ENCODE measurements at places on chromosomes 2 and 18.

GRCh38 chr2:240713928-240714746 lies 22.5 kb downstream of the AQP12A start:
- DNase-seq, result no peak

DNA sequence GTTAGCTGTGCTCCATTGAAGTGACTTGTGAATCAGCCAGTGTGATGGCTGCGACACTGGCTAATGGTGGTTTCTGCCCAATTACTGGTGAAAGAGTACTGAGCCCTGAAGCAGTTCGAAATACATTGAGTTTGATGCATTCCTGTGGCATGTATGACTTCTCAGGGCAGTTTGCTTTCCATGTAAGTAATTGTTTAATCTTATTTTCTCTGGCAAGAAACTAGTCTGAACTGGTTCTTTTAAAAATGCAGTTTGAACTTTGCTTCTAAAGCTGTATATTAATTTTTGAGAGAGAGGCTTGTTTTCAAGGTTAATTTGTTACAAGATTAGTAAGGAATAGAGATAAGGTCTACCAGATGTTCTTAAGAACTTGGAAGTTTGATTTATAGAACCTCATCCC lies 46.7 kb downstream of the GLS start:
- no peak for DNase-seq

- no peak for DNase-seq
Observed at GRCh38 chr2:7860693-7861092, 821.2 kb upstream of the ID2 start.

DNA sequence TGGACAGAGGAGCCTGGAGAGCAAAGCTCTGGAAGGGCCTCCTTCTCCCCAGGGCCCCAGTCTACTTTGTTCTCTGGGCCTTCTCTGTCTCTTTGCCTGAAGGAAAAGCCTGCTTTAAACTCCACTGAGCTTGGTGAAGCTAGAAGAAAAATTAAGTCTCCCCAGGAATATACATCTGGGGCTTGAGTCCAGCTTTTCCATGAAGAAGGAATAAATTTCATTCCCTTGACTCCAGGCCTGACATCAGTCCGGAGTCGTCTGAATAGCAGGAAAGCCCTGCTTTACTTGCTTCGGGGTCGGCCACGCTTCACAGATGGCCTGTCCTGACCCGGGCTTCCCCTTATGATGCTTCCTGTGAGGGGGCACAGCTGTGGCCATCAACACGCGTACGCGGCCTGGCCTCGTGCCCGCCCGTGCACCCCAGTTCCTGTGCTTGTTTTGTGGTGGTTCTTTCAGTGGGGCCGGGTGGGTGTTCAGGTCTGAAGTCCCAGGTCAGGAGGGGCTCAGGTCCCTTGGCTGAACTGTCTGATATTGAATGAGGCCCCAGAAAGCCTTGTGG lies 73.6 kb downstream of the ACOXL start:
- no peak for DNase-seq

- no peak for DNase-seq
Observed at GRCh38 chr2:190023860-190024259, 38.7 kb downstream of the MSTN start.

DNA sequence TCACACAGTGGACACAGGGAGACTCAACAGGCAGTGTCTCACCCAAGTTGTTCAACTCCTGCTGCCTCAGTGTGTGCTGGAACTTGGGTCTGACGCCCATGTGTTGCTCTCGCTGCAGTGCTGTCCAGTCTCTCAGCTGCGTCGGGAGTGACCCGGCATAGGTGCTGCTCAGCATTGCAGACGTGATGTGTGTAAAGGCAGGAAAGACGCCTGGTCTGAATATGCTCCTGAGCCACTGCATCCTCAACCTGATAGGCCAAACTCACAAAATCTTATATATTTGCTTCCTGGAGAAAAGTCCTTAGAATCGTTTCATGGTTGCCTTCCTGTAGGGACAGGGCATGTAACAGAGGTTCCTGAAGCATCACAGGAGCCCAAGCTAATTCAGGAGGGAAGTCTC lies 152.9 kb downstream of the INSIG2 start:
- no peak for DNase-seq

DNA sequence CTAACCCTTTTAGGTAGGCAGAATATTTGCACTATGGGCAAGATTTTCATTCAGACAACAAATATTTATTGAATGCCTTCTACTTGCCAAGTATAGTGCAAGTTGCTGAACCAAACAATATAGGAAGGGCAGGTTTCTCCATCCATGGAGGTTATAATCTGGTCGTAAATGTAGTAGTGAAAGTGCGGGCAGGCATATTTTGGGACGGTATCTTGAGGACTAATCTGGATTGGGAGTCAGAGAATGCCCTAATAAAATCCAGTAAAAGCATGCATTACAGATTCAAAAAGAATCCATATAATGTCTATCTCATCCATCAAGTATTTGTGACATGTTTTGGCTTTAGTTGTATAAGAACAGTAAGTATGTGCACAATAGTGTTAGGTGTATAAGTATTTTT lies 1.7 kb upstream of the NDUFV2 start:
- DNase-seq, result no peak

DNA sequence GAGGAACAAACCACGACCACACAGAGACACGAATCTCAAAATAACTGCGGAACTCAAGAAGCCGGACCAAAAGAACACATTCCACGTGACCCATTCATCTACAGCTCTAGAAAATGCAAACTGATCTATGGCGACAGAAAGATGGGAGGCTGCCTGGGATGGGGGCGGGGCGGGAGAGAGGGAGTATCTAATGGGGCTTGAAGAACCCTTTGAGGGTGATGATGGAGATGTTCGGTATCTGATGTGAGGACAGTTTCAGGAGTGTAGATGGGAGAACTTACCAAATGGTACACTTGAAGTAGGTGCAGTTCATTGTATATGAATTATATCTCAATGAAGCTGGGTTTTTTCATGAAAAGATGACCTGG lies 34.6 kb upstream of the KLF11 start:
- DNase-seq, result no peak

DNA sequence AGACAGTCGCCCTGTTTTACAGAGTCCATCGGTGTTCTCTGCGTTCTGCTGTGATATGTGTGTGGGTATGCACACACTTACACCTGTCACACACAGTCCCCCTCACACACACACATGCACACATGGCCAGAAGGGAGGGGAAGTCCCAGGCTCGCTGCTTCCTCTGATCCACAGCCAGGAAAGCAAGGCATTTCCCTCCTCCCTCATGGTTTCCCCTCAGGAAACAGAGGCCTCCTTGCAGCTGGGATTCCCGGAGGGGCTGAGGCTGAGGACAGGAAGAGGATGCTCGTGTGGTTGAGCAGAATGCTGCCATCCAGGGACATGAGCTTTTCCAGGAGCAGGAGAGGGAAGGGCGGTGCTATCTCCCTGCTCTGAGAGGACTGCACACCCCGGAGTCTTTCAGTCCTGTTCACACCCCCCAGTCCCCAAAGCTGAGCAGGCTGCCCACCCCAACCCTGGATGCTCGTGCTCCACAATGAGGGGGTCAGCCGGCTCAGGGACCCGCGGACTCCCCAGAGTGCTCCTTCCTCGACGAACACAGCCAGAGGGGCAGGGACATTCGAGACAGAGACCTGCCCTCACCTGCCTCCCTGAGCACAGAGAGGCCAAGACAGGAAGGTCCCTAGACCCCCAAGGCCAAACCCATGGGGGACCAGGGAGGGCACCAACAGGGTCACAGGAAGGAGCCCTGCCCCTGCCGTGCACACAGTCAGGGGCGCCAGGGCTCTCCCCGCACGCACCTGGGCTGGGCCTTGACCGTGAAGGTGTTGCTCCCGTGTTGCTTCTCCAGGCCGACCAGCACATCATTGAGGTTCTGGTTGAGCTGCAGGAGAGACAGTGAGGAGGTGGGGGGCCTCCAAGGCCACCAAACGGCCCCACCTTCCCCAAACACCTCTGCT lies 45.3 kb downstream of the BIN1 start:
- DNase-seq, result no peak

GRCh38 chr2:116413659-116414058 lies 1400.8 kb upstream of the DDX18 start:
- no peak for DNase-seq

DNA sequence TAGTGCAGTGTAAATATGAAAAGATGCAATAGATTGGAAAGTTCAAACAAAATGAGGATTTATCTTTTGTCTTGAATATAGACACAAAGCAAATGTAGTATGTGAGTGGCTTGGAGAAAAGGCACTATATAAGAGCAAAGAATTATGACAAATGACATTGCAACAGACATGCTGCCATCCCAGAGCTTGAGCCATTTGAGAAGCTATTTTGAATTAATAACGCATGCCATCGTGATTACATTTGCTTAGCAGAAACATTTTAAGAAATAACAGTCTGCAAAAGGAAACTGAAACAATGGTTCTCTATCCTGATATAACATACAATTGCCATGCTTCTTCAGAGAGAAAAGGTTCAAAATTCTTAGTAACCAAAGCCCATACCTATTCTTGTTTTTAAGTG lies 677.1 kb downstream of the ZEB2 start:
- DNase-seq, result no peak

DNA sequence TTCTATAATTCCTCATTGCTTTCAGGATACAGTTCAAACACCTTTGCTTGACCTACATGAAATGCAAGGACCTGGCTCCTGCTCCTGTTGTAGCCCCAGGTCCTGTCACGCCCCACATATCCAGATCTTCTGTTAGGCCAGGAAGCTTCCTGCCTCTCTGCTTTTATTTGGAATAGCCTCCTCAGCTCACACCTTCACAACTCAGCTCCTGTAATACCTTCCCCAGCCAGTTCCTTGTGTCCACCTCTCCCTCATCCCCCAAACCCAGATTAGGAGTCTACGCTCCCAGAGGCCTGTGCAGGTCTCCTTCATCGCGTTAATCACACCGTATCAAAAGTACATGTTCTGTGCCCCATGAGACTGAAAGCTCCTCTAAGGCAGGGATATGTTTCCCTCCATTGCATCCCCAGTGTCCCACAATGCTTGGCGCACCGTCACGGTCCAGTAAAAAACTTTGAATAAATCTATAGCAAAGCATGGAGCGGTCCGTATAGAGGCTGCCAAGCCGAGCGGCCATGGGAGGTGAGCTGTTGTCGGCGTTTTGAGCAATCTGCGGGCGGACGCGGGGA lies 371 bp downstream of the MDH1B start:
- no peak for DNase-seq

All from stimulated activated CD4-positive, alpha-beta T cell treated with anti-CD3 and anti-CD28 coated beads, Interleukin-4, amount 100 ng/mL, for 1 hour (primary cell).